Stimulated activated CD4-positive, alpha-beta T cell treated with anti-CD3 and anti-CD28 coated beads, TNF-alpha, amount 100 ng/mL, for 4 hours (primary cell): ENCODE measurements at places on chromosomes 7 and 10.
A peak's percentile ranks its signal among the peaks of the same experiment; 100 is the strongest.

DNA sequence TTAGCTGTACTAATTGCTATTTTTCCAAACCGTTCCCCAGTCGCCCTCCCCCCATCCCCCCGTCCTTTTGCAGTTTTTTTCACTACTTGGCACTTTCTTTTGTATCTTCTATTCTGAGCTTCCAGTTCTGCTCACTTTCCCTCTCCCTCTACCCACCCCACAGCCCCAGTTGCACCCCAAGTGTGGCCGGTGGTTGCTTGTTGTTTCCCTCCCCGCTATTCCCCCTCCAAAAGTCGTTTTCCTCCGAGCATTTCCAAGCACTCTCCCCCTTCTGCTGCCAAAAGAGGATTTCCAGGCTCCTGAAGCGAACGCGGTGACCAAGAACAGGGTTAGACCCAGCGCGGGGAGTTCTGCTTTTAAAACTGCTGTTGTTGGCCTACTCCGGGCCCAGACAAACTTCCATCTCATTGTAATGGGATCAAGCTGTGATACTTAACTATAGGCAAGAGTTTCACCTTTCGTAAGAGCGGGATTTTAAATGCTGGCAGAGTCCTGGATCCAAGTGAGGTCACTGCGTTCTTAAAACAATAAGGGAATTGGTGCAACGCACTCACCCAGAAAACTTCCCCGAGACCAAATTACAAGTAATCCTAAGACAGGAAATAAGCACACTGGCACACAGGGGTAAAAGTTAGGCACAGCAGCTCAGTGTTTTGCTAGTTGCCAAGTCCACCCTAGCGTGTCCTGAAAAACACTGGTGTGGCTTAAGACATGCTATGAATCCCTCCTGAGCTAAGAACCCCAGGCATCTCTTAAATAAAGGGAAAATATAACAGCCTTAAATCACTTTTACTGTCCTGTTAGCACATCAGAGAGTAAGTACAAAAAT, 1.5 kb upstream of the RGS10 start:
- no peak for DNase-seq

DNA sequence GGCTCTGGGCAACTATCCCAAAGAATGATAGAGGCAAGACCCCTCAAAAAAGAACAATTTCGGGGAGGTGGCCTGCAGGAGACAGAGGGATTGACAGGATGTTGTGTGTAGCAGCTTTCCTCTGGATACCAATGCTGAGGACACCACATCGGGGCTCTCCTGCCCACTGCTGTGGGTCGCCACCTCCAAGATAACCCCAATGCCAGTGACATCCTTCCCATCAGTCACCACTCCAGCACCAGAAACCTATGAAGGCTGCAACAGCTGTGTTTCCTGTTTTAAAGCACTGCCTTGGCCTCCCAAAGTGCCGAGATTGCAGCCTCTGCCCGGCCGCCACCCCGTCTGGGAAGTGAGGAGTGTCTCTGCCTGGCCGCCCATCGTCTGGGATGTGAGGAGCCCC, 17.6 kb downstream of the ARHGAP19 start:
- DNase-seq, result no peak

DNA sequence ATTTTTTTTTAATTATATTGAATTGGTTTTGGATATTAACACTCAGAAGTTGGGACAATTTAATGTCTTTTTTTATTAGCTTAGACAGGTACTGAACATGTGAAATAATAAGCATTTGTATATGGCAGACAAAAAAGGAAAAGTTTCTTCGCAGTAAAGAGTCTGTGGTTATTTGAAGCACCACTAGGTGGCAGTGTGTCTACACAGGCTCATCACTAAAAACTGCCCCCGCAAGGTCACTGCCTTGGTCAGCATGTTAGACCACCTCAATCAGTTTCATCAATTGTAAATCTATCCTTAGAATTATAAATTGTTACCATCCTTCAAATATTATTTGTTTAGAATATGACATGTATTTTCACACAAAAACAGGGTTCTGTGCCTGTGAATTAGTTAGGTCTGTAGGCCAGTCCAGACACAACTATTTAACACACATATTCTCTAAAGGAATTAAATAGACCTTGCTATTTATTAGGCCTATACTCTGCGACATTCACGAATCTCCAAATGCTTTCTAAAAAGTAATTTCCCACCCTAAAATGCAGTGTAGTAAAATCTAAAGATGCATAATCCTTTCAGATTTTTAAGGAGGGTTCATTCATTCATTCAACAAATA, 17.0 kb downstream of the PNLIPRP3 start:
- DNase-seq, result no peak

DNA sequence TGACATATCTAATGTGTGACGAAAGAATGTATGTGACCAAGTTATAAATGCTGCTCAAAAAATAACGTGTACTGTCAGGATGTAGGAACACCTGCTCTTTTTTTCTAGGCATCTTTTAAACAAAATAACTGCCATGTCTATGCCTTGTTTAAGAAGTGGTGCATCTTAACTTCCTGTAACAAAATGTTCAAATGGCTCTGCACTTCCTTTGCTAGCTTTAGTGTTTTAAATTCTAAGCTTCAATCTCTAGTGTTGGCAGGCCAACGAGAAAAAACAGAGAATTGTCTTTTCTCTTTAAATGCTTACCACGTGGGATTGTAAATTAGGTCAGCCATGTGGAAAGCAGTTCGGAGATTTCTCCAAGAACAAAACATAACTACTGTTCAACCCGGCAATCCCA, 14.6 kb upstream of the PDSS1 start:
- no peak for DNase-seq

- no peak for DNase-seq
Measured at GRCh38 chr10:15222511-15222910, 54.0 kb upstream of the NMT2 start.

GRCh38 chr7:130900471-130901076, 166.6 kb upstream of the KLF14 start:
- no peak for DNase-seq

GRCh38 chr10:21343087-21343486, 182.4 kb downstream of the SKIDA1 start:
- DNase-seq, result no peak

GRCh38 chr7:111027396-111027795, 63.5 kb upstream of the LRRN3 start:
- no peak for DNase-seq

DNA sequence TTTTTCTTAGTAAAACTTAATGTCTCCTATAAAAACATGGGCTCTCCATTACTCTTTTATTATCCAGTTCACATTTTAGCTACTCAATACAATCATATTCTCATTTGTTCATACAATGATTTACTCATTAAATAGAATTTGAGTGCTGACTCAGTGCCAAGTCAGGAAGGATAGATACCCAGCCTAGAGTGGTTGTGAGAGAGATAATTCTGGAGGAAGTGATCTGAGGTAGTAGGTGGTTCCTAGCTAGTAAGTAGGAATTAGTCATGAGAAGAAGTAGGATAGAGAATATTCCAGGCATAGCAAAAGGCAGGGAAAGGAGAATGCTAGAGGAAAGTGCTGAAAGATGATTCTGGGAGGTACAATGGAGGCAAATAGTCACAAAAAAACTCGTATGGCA, 133.5 kb upstream of the MBL2 start:
- no peak for DNase-seq

DNA sequence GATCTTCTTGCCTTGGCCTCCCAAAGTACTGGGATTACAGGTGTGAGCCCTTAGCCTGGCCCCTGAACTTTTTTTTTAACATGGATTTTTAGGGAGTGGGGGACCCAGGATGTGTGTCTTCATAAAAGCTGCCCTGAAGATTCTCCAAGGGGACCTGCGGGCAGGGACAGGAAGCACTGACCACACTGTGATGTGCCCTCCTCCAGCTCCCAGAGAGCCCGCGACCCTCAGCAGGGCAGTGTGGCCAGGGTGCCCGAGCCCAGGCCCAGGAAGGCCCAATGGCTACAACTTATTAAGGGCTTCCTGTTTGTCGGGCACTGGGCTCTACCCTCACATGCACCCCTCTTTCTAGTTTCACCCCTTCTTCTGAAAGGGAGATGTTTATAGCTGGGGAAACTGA, 2.5 kb upstream of the RET start:
- no peak for DNase-seq

- no peak for DNase-seq
Measured at GRCh38 chr7:25849500-25850184, 302.4 kb upstream of the NFE2L3 start.

DNA sequence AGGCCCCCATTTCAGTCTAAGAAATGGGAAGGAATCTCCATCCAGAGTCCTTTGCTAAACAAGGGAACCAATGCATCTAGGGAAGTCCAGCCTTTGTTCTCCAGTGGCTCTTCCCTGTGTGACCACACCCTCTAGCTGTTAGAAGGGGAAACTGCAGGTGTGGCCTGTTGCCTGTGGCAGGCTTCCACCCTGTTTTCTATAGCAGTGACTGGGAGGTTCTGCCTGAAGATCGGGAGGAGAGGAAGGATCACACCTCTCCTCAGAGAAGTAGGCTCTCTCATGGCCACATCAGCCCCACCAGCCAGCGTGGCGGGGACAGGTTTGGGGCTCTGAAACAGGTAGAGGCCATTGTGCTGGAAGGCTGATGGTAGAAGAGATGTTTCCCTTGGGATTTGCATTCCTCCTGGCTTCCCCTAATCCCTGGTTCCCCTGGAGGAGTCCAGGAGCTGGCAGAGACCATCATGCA, 47.7 kb upstream of the TRIM8 start:
- no peak for DNase-seq

GRCh38 chr10:23202779-23203178, 10.7 kb downstream of the PTF1A start:
- no peak for DNase-seq

- DNase-seq, result no peak
Measured at GRCh38 chr10:7986851-7987250, 67.6 kb upstream of the GATA3 start.

DNA sequence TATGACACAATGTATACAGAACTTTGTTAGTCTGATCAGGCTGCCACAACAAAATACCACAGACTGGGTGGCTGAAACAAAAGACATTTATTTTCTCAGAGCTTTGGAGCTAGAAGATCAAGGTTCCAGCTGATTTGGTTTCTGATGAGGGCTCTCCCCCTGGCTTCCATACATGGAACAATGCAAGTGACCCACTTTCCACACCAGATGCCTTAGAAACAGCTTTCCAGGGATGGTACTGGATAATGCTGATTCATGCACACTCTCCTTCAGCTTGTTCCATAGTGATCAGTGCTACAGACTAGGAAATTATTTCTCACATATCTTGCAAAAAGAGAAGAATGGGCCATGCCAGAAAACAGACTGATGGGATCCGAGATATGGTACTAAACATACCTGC, 1274.9 kb upstream of the SORCS1 start:
- no peak for DNase-seq

DNA sequence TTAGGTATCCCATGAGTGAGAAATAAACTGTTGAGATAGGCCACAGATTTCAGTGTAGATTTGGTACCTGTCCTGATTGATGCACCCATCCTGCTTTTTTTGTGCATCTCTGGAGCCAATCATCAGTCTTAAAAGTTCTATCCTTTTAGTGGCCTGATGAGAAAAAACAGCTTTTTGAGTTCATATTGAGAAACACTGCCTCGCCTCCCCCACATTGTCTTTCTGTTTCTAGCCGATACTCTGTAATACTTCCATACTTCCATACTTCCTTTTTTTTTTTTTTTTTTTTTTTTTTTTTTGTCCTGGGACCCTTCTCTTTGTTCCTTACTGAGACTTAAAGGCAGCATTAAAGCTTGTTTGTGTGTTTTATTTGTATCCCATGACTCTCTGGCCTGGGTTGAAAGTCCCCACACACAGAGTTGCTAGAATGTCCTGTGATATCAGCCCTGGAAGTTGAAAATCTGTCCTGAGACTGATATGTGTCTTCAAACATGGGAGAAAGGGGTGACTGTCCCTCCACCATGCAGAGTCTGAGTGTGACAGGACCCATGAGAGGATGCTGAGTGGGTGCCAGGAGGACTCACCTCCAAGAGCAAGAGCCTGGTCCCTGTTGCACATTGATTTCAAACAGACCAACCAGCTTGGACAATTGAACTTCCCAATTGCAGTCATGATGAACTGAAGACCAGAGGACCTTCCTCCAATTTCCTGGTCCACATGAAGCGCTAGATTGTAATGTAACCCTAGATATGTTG, 5.7 kb downstream of the ZNF22 start:
- no peak for DNase-seq

DNA sequence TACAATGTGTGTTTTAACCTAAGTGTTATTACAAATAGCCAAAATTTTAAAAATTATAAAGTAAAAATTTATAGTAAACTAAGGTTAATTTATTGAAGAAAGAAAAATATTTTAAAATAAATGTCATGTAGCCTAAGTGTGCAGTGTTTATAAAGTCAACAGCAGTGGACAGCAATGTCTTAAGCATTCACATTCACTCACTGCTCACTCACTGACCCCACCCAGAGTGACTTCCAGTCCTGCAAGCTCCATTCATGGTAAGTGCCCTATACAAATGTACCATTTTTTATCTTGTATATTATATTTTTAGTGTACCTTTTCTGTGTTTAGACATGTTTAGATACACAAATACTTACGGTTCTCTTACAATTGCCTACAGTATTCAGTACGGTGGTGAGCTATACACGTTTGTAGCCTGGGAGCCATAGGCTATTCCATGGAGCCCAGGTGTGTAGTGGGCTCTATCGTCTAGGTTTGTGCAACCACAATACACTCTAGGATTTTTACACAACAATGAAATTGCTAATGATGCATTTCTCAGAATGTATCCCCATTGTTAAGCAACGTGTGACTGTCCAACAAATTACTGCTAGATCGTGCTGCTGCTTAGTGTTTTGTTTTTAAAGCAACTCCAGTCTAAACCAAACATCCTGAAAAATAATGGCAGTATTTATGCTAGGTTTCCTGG, 108.9 kb upstream of the NAMPT start:
- no peak for DNase-seq

GRCh38 chr7:9302436-9302835, 869.0 kb downstream of the NXPH1 start:
- DNase-seq, result no peak

DNA sequence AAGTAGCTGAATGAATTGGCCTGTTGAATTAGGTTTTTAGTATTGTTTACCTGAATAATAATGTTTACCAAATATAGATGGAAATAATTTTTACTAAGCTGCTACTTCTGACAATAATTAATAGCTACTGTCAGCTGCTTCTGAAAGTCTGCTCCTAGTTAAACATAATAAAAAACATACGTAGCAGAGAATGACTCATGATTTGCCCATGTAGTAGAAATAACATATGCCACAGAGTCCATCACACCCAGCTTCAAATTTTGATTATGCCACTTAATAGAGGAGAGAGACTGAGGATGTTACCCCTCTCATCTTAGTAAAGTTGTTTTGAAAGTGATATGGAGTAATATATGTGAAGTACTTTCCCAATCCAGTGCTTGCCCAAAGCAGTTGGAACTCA, 57.6 kb upstream of the MDFIC start:
- no peak for DNase-seq

GRCh38 chr10:21061982-21062381, 164.9 kb upstream of the NEBL start:
- DNase-seq, result no peak

GRCh38 chr10:102645741-102646609, 1.7 kb downstream of the TRIM8 start:
- DNase-seq, result peak; percentile 50
